SHP77 treated with DMSO at 0.1 percent for 48 hours (cell line): ENCODE measurements at places on chromosomes 3 and 15.
A peak's percentile ranks its signal among the peaks of the same experiment; 100 is the strongest.

GRCh38 chr3:172065967-172066762 is 26.8 kb downstream of the FNDC3B start:
- DNase-seq: no peak

DNA sequence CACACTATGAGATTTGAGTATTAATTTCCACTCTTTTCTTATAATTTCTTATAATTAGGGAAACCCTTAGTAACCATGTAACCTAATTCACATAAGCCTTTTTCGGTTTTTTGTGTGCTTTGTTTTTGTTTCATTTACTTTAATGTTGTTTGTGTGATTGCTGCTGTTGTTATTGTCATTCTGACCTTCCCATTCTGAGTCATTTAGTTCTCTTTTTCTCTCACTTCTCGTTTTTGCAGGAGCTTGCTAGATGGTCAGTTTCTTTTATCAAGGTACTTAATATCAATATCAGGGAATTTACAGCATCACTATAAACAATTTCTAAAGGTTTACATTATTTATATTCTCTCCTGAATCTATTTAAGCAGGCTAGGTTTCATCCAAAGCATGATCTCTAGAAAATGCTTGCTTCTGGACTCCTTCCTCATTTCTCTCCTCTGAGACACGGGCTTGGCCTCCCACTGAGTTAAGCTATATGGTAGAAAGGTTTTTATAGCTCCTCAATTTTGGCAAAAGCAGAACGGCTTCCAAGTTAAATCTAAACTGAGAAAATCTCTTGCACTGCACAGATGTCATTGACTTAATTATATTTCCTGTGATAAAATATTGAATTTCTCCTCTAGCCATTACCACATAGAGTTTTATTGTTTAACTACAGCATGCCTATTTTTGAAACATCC is 534.2 kb downstream of the NSUN3 start:
- DNase-seq: no peak

DNA sequence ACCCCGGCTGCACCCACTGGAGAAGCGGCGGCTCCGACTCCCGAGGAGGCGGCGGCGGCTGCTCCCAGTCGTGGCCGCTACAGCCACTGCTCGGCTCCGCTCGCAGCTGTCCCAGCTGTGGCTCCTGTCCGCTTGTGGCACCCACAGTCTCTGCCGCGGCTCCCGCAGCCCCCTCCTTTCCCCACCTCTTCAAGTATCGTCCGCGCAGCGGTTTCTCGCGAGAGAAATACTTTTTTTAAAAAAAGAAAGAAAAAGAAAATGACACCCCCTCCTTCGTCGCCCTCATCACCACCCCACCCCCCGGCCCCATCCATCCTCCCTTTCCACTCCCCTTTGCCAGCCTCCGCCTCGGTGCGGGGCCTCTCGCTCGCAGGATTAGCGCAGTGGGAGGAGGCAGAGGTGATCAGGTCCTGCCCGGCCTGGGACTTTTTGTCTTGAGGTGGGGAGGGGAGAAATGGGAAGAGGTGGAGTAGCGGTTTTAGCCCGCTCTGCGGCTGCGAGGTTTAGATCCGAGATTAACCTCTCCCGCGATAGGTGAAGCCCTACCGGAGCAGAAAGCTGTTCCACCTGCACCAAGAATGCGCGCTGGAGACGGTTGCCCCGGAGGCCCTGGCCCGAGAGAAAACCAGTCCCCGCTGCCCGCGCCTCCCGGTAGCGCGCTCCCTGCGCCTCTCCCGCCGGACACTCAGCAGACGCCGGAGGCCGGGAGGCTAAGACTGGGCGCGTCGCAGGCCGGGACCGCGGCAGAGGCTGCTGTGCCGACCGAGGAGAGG is at the start of gene FBN1:
TSS of gene FBN1 (minus strand) at position 152 of the 773 bp plus-strand sequence. CDS start 940 bp downstream, outside the sequence.
- no peak for DNase-seq

DNA sequence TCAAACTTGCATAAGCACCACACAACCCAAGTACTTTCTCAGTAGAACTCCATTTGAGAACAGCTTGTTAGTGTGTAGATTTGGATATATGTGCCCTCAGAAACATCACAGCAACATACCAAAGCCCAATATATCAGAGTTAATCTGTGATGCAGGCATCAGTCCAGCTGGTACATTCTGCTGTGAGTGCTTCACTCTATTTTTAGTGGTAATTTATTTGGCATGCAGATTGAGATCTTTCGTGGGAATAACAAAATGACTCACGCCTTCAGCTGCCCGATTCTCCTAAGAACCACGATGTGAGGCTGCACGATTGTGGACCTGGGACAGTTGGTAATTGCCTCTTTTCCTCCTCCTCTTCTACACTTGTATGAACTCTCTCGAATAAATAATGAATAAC is 730.7 kb downstream of the SQOR start:
- DNase-seq: no peak

- DNase-seq: no peak
Observed at GRCh38 chr3:195078891-195079440, 192.0 kb downstream of the XXYLT1 start.

DNA sequence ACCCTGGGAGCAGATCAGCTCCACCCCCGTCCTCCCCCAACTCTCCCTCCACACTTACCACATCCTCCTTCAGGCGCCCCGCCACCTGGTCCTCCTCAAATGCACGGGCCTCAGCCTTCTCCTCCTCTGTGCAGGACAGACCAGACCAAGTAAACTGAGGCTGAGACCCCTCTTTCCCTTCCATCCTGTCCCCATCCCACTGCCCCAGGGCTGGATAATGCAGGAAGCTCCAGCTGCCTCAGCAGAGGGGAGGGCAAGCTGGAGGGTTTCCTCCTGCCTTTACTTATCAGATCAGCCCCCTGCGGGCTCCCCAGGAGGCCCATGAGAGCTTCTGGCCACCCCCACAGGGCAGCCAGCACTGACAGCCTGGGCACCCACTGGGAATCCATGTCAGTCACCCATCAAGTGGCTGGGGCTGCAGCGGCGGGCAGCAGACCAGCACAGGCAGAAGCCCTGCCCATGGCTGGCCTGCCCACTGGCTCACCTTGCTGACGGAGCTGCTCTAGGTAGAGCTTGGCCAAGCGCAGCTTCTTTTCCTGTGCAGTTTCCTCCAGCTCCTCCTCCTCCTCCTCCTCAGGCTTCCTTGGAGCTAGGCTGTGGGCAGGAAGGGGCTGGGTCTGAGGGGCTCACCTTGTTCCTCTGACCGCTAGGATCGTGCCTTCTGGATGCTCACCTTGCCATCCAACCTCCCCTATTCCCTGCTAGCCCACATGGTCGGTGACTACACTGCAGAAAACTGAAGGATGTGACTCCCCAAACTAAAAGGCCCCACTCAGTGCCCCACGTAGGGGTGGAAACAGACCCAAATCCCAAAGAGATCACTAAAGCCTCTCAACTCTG is 3.9 kb downstream of the RRP9 start:
- no peak for DNase-seq

DNA sequence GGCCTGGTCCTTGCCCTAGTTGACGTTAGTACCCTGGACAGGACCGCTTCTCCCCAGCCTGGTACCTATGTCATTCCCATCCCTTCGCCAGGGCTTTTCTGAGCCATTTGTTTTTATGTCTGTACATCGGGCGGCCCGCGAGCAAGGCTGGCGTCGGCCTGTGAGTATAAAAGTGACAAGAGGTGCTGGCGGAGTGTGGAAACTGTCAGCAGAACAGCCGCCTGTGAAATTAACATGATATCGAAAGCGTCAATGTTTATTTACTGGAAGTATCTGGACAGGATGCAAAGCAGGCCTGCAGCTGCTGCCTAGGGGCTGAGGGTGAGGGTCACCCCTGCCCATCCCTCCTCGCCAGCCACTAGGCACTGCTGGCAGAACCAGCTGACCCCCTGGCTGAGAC is 33.4 kb downstream of the LINGO1 start:
- no peak for DNase-seq

- no peak for DNase-seq
Observed at GRCh38 chr15:80991421-80991820, 1.8 kb upstream of the MESD start.

DNA sequence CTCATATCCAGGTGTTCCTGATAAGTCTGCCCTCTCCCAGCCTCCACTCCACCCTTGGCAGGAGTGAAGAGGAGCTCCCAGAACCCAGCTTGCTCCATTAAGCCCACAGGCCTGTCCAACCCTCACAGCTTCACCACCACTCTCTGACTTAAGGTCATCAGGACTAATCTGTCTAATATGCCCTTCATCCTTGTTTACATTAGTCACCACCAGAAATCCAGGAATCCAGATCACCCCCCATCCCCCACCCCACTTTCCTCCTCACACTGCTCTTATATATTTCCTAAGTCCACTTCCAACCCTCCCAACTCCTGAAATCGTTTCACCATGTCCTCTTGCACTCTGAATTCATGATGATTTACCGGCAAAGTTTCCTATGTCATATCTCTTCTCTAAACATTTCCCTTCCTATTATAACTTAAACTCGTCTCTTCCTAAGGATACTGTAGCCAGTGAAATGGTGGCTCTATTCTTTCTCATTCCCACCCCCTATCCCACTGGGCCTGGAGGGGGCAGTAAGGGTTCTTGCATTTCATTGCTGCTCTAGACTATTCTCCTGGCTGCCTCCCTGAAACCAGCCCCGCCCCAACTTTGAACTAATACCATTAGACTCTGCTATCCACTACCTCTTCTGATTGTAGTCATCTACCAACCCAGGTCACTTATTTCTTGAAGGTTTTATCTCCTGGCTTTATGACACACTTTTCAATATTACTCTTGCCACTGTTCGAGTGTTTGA is 43.4 kb downstream of the PPP2R3A start:
- DNase-seq: no peak

- DNase-seq: no peak
Observed at GRCh38 chr15:55673287-55673686, 69.7 kb downstream of the PRTG start.

DNA sequence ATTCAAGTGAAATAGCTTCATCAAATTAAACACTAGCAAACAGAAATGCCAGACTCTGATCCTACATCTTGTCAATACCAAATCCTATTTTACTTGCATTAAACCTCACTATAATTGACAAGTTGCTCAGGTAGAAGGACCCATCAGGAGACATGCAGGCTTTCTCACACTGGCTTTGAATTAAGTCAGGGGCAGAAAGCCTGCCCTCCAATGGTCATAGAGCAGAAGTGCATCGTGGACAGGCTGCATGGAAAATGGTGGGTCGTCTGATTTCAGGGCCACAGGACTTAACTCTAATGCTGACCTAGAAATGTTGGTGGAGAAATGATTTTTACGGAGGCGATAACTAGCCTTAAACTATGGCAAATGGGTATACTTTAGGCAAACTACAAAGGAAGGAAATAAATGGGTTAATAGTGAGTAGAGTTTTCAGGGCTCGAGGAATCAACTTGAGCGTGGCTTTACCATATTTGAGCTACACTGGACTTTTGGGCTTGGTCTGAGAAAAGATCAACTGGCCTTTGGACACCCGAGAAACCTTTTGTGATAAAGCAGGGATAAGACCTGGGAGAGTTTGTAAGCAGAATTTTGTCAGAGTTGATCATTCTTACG is 283.9 kb downstream of the GRM7 start:
- DNase-seq: no peak

- DNase-seq: no peak
Observed at GRCh38 chr3:104628185-104628789, 738.4 kb upstream of the ALCAM start.

DNA sequence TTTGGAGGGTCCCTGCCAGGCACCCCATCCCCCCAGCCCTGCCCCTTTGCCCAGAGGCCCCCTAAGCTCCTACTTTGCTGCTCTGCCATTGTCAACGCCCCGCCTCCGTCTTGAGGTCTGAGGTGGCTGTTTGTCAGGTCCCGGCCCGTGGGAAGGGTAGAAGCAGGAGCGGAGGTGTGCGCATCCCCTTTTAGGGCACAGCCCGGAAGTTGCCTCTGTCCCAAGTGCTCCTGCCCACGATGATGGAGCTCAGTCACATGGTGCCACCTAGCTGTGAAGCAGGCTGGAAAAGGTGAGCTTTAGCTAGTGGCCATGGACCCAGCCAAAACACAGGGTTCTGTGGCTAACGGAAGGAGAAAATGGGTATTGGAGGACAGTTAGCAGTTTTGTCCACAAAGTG is 28.5 kb upstream of the LCTL start:
- DNase-seq: no peak

DNA sequence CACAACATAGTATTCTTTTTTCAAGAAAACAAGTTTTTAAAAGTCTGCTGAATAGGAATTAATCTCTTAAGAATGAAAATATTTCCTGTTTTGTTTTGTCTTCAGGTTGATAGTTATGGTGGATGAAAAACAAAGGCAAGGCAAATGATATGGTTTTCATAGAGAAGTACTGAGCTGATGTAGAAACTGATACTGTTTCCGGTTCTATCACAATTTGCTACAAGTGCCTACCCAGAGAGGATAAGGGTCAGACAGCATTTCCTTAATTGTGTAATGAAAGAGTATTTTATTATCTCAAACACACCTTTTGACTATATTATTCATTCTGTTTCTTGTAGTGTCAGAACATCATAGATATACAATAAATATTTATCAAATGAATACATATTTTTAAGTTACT is 836.3 kb downstream of the SQOR start:
- DNase-seq: no peak

DNA sequence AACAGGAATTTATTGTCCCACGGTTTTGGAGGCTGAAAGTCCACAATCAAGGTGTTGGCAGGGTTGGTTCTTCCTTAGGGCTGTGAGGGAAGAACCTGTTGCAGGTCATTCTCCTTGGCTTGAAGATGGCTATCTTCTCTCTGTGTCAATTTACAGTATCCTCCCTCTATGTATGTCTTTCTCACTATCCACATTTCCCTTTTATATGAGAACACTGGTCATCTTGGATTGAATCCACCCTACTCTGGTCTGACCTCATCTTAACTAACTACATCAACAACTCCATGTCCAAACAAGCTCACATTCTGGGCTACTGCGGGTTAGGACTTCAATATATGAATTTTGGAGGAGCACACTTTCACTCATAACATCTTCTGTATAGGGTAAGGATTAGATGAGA is 61.9 kb downstream of the CLDN1 start:
- no peak for DNase-seq

DNA sequence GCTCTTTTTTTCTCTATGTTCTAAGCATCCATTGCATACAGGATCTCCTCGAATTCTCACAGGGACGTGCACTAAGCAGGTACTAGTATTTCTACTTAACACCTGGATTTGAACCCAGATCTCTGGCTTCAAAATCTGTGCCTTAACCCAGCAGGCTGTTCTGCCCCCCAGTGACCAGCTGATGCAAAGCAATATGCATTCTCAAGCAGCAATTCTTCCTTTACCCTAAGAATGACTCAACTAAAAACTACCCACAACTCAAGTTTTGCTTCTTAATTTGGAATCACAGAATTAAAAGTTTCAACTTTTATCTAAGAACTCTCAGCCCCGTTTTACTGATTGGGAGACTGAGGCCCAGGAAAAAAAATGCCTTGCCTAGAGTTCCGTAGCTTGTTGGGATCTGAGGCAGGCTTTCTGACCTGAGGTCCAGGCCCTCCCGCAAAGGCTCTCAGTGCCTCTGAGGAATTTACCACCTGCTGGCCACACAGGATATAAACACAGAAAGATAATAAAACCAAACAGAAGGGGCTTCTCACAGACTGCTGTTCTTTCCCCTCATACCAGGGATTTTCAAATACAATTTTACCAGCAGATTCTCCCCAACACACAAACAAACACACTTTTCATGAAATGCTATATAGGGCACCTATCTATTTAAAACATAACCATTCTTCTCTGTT is 115.4 kb upstream of the RAD18 start:
- DNase-seq: no peak

GRCh38 chr3:172153335-172153861 is 114.0 kb downstream of the FNDC3B start:
- DNase-seq: peak; percentile 18
